Activated T-cell treated with anti-CD3 and anti-CD28 coated beads for 1 hour (primary cell): ENCODE measurements at places on chromosomes 3 and 15.

DNA sequence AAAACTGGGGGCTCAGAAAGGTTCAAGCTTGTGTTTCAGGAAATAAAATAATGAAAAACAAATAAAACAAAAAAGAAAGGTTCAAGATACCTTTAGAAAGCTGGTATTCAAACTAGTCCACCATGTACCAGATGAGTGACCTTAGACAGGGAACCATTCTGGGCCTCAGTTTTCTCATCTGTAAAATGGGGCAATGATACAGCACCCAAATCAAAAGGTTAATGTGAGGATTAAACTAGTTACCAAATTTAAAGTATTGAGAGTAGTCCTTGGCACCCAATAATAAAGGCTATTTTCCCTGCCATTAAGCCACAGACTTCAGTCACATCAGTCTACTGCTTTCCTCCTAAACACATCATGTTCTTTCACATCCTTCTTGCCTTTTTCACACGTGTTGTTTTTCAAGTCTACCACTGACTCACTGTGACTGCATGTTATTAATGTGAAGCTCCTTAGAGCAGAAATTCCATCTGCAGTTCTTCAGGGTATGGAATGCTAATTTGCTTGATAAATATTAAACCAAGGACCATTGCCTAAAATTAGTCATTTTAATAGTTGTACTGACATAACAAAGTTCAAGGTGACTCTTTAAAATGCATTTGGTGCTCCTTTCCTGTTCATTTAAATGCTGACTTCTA, 19.9 kb downstream of the TAMM41 start:
- DNase-seq: no peak

- no peak for DNase-seq
Measured at GRCh38 chr15:57227166-57227565, 149.1 kb upstream of the CGNL1 start.

DNA sequence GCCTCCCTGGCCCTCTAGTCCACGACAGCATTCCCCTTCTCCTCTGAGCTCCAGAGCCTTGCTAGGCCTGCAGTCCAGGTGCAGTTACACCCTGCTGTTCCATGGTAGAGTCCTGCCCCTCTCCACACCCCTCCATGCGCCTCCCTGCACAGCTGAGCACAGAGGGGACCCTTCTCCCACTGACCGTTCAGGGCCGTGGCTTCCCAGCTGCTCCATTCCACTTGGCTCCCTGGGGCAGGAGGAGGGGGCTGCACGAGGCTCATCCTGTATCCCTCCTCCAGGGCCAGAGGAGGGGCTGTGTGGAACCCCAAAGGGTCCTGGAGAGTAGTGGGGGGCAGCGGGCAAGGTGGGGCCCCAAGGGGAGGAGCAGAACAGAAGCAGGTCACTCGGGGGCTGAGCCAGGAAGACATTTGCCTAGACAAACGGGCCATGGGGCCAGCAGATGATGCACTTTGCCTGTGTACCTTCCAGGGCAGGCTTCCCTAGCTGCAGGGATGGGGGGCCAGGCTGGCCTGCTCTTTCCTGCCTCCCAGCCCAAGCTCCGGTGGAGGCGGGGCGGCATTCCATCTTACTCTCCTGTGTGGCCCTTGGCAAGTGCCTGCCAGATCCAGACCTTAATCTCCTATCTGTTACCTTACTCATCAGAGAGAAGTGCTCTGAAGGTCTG, 20.7 kb upstream of the GOLGA6C start:
- DNase-seq: no peak

- no peak for DNase-seq
Measured at GRCh38 chr15:22872936-22873701, 34.7 kb downstream of the NIPA2 start.

DNA sequence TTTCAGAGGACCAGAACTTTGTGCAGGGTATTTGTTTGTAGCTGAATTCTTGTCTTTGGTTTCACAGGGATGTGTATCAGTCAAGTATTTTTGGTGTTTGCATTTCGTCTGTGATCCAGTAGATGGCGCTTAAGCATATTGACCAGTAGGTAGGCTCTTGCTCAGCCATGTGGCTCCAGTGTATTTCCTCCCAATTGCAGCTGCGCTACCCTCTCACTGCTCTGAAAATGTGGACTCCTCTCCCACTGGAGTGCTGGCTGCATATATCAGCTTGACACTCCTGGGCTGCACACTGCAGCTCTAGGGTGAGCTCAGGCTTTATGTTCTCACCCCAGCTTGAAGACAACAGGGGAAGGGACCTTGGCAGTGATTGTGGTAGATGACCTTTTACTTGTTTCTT, 1264.3 kb upstream of the ALCAM start:
- DNase-seq: no peak

DNA sequence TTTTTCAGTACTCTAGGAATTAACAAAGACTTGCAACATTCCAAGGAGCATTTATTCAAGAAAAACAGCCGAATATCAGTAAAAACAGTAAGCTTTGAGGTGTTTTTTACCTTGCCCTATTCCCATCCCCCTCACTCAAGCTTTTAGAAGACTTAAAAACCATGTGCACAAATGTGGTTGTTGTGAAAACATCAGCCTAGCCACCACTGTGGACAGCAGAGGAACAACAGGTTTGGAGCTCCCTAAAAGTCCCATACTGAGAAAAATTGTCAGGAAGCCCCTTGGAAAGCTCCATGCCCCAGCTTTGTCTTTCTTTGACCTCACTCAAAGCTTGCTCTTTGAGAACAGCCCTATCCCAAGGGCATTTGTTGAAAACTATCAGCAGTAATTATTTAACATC, 34.7 kb upstream of the RSL24D1 start:
- no peak for DNase-seq

DNA sequence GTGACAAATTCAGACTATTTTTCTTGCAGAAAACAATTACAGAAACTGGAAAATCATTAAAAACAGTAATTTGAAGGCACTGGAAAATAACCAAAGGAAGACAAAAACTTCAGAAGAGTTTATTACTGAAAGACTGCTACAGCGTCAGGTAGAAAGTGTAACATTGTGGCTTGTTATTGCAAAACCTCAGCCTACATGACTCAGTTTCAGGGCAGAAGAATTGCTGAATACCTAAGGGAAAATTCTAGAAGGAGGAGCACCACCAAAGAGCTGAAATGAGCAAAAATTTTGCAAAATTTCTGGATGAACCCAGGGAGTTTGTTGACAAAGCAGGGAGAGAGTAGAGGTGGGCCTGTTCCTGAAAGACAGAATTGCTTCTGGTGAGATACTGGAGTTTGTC, 219.6 kb downstream of the C3orf38 start:
- DNase-seq: no peak

GRCh38 chr3:194871143-194871863, 185.6 kb downstream of the FAM43A start:
- DNase-seq: no peak

DNA sequence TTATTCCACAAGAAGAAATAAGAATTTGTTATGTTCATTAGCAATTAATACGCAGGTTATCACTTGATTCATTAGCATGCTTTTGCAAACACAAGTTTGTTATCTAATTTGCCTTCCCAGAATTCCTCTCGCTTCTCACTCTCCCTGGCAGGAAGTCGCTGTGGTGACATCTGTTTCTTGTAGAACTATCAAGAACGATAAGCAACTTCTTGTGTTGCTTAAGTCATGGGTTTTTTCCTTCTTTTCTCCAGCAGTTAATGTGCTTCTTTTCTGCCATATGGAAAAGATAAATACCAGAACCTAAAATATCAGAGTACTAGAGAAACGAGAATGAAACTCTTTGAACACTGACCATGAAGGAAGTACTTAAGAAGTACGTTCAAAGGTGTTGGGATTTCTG, 99.8 kb upstream of the CHMP2B start:
- DNase-seq: no peak

GRCh38 chr3:195580744-195581443, 2.8 kb downstream of the APOD start:
- DNase-seq: no peak

GRCh38 chr3:111299192-111299615, 227.6 kb downstream of the NECTIN3 start:
- DNase-seq: no peak

GRCh38 chr15:68272721-68273271, 4.7 kb upstream of the FEM1B start:
- no peak for DNase-seq

- DNase-seq: no peak
Measured at GRCh38 chr15:89179966-89180875, 41.2 kb downstream of the RLBP1 start.

DNA sequence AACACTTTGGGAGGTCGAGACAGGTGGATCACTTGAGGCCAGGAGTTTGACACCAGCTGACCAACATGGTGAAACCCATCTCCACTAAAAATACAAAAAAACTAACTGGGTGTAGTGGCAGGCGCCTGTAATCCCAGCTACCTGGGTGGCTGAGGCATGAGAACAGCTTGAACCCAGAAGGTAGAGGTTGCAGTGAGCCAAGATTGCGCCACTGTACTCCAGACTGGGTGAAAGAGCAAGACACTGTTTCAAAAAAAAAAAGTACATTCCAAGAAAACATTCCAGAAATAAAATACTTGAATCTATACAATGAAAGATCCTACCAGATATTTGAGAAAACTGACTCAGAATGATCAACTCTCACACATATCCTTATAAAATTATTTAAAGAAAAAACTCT, 30.4 kb downstream of the TFDP2 start:
- no peak for DNase-seq

- DNase-seq: no peak
Measured at GRCh38 chr15:48592221-48592731, 53.2 kb downstream of the FBN1 start.
